IPS DF 6.9 (cell line): ENCODE measurements at places on chromosomes 12 and 14.

DNA sequence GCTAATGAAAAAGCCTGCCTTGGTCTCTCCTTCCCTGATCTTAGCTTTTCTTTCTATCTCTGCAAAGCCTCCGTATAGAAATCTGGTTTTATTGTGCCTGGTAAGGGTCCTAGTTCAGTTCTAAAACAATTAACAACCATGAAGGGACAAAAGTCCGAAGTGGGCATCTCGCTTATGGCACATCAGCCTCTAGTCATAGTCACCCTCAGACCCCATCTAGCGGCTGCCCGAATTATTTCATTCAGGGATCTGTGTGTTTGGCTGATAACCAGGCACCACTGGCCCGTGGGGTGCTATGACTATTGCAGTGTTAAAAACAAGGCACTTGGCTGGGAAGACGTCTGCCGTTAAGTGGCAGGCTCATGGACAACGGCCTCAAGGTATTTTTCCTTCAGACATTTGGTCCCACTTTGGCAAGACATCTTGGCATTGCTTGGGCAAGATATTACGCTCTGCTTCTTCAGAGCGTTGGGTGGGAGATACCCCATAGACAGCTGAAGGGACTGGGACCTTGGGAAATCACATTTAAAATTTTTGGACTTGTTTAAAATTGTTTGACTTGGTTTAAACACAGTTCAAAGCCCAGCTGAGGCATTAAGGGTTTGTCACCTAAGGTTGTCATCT, 87.1 kb downstream of the SINHCAF start:
- H3K4me1 ChIP-seq: no peaks in the 10 kb centered on the region
- H3K4me3 ChIP-seq: no peak overlapping the region
- H3K36me3 ChIP-seq: no peaks in the 10 kb centered on the region
- no peak overlapping the region for H3K27ac ChIP-seq
- no peak for DNase-seq

DNA sequence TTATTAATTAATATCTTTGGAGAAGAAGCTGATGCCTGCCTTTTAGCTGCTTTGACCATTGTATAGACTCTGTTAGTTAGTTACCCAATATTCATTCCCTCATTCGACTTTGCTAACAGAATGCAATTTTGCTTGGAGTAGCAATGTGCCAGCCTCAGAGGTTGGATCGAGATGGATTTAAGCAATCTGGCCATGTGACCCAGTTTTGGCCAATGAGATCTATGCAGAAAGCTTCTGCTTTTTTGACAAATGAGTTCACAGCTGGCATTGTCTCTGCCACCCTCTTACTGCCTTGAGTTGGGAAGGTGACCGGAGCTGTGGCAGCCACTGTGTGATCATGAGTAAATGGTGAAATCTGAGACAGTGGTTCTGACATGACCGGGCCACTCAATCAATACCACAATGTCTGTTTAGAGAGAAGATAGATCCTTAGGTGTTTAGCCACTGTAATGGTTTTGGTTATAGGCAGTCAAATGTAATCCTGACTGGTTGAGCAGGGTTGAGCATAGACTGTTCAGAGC, 74.9 kb upstream of the MED13L start:
- H3K27me3 ChIP-seq: no peaks in the 10 kb centered on the region
- no peaks in the 10 kb centered on the region for H3K4me1 ChIP-seq
- H3K36me3 ChIP-seq: no peaks in the 10 kb centered on the region
- DNase-seq: no peak
- H3K4me3 ChIP-seq: no peak overlapping the region

- peak; percentile 35 for DNase-seq
- H3K36me3 ChIP-seq: no peaks in the 10 kb centered on the region
- H3K27ac ChIP-seq: no peak overlapping the region
- H3K4me1 ChIP-seq: peaks cover 1% of the 10 kb centered on the region; the same call in 1 of the 2 replicates
- H3K27me3 ChIP-seq: no peaks in the 10 kb centered on the region
- no peak overlapping the region for H3K4me3 ChIP-seq
These were observed 126.7 kb upstream of the CCDC196 start for GRCh38 chr14:66359500-66359899.

GRCh38 chr12:128807161-128807724, 16.5 kb downstream of the SLC15A4 start:
- no peaks in the 10 kb centered on the region for H3K36me3 ChIP-seq
- no peaks in the 10 kb centered on the region for H3K27me3 ChIP-seq
- H3K4me1 ChIP-seq: no peaks in the 10 kb centered on the region
- DNase-seq: no peak
- no peak overlapping the region for H3K27ac ChIP-seq

DNA sequence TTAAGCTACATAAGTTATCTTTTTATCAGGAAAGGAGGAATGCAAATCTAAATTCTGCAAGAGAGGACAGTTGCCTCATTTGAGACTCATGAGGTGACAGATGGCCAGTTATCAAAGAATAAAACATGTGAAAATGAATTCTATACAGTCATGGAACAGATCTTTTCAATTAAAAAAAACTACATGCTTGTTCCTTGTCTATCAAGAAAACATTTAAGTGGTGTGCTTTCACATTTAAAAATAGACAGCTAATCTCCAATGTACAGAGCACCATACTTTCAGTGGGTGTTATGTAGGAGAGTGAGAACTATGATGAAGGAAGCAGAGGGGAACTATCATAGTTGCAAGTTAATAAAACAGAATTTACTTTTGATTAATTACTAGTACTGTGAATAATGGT, 76.7 kb upstream of the TTC7B start:
- H3K36me3 ChIP-seq: no peaks in the 10 kb centered on the region
- no peaks in the 10 kb centered on the region for H3K27me3 ChIP-seq
- no peaks in the 10 kb centered on the region for H3K4me1 ChIP-seq

DNA sequence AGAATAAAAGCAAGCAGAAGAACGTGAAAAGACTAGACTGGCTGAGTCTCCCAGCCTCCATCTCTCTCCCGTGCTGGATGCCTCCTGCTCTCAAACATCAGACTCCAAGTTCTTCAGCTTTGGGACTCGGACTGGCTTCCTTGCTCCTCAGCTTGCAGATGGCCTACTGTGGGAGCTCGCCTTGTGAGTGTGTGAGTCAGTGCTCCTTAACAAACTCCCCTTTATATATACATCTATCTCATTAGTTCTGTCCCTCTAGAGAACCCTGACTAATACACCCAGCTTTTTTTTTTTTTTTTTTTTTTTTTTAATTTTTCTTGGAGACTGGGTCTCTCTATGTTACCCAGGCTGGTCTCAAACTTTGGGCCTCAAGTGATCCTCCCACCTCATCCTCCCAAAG, 46.9 kb downstream of the ACTN1 start:
- DNase-seq: no peak
- no peak overlapping the region for H3K27ac ChIP-seq
- H3K27me3 ChIP-seq: no peaks in the 10 kb centered on the region
- H3K4me3 ChIP-seq: no peak overlapping the region

- no peak overlapping the region for H3K27ac ChIP-seq
- H3K4me1 ChIP-seq: no peaks in the 10 kb centered on the region
- no peak for DNase-seq
- H3K36me3 ChIP-seq: no peaks in the 10 kb centered on the region
- H3K27me3 ChIP-seq: no peaks in the 10 kb centered on the region
- no peak overlapping the region for H3K4me3 ChIP-seq
These were observed 22.1 kb upstream of the SRGAP1 start for GRCh38 chr12:63822352-63822751.

DNA sequence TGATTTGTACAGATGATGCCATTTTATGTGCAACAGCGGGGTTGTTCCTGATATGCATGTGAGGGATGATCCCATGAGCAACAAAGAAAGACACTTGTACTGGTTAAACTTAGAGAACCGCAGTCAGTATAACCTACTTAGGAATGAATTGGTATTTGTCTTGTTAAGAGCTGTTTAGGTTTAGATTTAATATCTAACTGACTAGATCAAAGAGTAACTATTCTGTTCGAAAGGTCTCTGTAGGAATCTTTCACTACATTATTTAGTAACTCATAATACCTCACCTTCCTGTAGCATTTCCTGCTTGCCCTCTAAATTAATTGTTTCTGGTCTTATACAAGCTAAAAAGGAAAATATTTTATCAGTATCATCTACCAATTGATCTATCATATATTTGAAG, 350.4 kb downstream of the TRHDE start:
- H3K27me3 ChIP-seq: no peaks in the 10 kb centered on the region
- no peaks in the 10 kb centered on the region for H3K36me3 ChIP-seq
- no peak for DNase-seq
- no peaks in the 10 kb centered on the region for H3K4me1 ChIP-seq
- H3K4me3 ChIP-seq: no peak overlapping the region
- no peak overlapping the region for H3K27ac ChIP-seq

GRCh38 chr14:103788086-103788485, 59.3 kb downstream of the PPP1R13B start:
- H3K36me3 ChIP-seq: no peaks in the 10 kb centered on the region
- H3K4me1 ChIP-seq: no peaks in the 10 kb centered on the region
- DNase-seq: no peak

DNA sequence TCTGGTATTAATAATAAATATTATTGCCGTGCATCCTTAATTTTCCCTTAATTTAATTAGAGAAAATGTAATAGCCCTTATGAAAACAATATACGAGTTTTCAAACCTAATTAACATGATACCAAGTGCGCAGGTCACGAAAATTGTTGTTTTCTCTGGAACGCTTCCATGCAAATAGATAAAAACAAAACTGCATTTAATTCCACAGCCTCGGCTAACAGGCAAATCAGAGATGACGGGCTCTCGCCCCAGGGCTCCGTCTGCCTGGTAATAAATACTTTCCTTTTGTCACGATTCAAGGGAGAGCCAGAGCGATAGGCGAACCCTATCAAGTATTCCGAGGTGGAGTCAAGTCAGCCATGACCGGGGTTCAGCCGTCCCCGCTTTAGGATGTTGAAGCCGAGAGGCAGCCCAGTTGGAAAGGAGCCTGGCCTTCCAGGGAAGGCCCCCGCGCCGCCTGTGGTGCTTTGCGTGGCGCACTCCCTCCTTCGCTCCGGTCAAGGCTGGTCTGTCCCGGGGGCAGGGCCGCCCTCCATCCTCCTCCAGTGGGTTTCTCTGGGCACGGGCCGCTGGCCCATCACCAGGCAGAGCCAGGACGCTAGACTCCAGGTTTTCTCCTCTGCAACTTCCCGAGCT, 137.8 kb upstream of the GSC start:
- no peak for DNase-seq
- no peak overlapping the region for H3K4me3 ChIP-seq
- no peaks in the 10 kb centered on the region for H3K27me3 ChIP-seq
- H3K36me3 ChIP-seq: no peaks in the 10 kb centered on the region
- H3K4me1 ChIP-seq: no peaks in the 10 kb centered on the region

DNA sequence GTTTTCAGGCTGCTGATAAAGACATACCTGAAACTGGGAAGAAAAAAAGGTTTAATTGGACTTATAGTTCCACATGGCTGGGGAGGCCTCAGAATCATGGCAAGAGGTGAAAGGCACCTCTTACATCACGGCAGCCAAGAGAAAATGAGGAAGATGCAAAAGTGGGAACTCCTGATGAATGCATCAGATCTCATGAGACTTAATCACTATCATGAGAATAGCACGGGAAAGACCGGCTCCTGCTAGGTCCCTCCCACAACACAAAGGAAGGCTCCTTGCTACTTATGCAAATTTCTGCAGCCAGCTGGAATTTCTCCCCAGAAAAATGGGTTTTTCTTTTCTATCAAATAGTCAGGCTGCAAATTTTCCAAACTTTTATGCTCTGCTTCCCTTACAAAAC, 174.1 kb upstream of the RMST start:
- no peak for DNase-seq
- H3K27ac ChIP-seq: no peak overlapping the region
- no peak overlapping the region for H3K4me3 ChIP-seq
- H3K4me1 ChIP-seq: no peaks in the 10 kb centered on the region
- H3K36me3 ChIP-seq: no peaks in the 10 kb centered on the region

DNA sequence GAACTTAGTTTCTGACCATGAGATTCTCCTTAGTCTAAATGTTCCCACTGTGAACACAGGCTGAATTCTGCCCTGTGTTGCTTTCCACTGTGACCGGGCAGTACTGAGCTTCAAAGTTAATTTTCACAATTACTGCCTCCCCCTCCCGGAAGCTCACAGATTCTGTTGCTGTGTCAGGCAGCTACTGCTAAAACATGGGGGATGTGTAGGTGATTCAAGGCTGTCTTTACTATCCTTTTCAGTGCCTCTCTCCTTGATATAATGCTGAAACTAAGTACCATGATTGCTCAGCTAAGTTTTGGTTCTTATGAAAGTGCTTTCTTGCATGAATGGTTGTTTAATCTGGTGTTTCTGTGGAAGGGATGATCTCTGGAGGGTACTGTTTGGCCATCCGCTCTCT, 428.3 kb upstream of the NOVA1 start:
- 0 out of 2 replicates have a peak, but pooled peaks cover 2% of the 10 kb centered on the region for H3K4me1 ChIP-seq
- DNase-seq: no peak
- no peaks in the 10 kb centered on the region for H3K27me3 ChIP-seq
- H3K27ac ChIP-seq: no peak overlapping the region
